ENCODE measurements at places on chromosomes 2 and 18. TPM values are rescaled to one million over a fixed set of nuclear protein-coding genes. Genes with fewer than 3 reads are reported as not detected.

MPP4 gene
- not detected for total RNA-seq

NDC80 gene
- 0.57 TPM for total RNA-seq

PDCD1 gene
- 2.0 TPM for total RNA-seq

DNA sequence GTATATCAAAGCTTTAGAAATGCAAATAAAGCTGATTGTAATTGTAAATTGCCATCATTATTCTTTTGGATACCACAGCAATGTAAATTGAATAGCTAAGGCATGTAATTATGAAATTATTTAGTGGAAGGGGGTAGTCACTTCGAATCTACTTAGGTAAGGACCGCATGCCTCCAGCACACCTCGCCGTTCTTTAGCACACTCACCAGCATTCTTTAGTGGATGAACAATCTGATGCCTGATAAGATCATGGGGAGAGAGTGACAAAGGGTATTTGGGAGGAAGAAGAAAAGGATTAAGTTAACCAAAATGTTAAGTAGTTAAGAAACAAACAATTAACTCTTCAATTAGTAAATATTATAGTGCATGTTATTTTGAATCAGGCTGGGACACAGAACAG, 46.4 kb upstream of the DSC1 start:
- DNase-seq: no peak

DNA sequence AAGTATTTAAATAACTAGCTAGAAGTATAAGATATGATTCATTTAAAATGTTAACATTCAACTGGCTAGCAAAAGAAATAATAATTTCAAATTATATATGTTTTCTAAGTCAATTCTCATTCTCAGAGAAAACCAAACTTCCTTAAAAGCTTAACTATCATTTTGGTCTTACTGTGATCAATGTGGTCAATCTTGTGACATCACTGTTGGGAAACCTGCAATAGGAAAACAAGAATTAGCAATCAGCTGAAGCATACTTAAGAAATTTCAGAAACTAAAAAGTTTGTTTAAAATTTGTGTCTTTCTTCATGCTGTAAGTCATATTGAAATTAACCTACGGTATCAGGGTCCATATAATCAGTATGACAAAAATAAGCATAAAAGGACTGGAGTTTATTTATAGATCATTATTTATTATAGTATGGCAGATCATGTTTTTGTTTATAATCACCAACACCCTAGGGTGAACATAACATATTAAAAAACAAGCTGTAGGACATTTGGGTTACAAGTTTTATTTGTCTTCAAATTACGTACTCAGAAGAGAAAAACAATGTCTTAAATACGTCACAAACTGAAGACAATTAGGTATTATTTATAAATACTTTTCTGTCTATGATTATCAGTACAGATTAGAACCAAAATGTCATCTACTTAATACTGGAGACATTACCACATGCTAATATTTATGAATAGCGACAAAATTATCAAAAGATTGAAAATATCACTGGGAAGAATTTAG, 60.5 kb downstream of the BAZ2B start:
- DNase-seq: no peak

- no peak for DNase-seq
Measured at GRCh38 chr2:70520825-70521224, 32.8 kb downstream of the TGFA start.

DNA sequence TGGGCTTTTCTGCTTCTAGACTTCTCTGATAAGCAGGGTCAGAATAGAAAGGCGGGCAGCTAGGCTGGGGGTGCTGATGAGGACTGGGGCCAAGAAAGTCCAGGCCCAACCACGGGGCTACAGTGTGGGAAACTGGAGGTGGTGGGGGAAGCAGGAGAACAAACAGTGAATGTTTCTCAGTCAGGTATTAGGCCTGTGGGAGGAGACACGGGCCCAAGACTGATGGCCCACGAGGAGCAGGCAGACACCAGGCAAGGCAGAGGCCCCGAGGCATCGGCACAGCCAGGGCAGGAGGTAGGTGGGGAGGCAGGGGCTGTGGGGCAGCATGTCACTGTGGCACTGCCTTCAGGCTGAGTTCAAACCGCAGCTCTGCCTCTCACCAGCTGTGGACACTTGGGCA, 40.7 kb downstream of the KCNIP3 start:
- DNase-seq: no peak

DNA sequence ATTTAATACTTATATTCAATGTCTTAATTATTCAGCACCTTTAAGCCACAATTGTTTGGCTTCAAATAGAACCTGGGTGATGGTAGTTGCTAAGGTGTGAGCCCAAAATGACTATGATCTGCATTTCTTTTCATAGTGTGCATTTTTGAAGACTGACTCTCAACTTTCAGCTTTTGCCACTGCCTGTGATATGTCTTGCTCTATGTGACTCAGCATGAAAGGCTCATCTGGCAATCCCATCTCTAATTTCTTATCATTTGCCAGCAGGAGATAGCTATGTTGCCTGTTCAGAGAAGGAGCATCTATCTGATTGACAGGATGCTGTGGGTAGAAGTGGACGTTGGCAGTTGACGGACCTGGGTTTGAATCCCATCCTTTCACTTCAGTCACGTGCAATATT, 34.5 kb upstream of the CCDC93 start:
- no peak for DNase-seq

Data from cardiac septum (tissue), 1 donor.